NCI-H2081 treated with DMSO at 0.1 percent for 48 hours (cell line): ENCODE measurements at places on chromosomes 11 and 22.

GRCh38 chr11:90650153-90650552, 427.3 kb upstream of the CHORDC1 start:
- DNase-seq = no peak

GRCh38 chr22:31526270-31526669, 29.9 kb downstream of the SFI1 start:
- DNase-seq = no peak

- DNase-seq = no peak
Observed at GRCh38 chr22:41830174-41830573, 2.7 kb upstream of the SREBF2 start.

DNA sequence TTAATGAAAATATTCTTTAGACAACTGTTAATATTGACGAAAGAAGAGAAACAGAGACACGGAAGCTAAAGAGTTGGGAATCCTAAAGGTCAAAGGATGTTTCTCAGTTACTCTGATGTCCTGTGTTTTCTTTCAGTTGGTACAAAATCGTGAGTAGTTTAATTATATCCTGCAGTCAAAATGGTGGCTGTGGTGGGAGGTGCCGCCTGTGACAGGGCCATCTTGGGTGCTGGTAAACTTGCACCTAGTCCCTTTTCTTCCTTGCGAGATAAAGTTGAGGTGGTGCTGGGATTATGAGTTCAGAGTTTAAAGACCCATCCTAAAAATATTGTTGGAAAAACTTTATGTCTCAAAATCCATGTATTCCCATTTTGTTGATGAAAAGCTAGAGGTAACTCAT, 2.2 kb downstream of the CECR2 start:
- no peak for DNase-seq

DNA sequence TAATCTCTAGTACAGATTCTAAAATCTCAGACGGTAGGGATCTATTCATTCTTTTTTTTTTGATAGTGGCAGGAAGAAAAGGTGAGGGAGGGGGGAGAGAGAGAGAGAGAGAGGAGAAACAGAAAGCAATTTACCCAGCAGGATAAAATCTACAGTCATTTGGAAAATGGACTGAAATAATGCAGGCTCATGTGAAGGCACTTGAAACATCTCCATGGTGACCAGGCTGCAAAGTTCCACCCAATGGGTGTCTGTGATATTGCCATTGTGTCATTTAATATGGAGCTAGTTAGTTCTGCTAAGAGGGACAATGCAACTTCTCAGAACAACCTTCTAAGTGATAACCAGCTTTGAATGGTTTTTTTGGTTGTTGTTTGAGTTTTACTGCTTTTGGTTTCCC, 165.2 kb upstream of the RAG2 start:
- DNase-seq = no peak

DNA sequence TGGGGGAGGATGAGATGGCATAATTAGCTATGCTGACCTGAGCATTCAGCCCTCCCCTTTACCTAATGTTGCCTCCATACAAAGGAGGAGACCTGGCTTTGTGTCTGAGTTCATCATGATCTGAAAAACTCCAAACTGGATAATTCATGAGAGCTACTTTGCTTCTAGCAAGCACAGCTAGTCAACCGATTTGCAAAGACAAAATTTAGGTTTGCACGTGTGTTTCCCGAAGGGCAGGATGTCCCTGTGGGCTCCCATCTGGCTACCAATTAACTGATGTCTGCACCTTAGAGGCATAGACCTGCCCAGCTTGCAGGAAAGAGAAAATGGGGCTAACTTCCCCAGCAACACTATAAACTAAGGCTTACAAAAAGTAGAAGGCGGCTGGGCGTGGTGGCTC, 42.2 kb upstream of the POU2AF1 start:
- no peak for DNase-seq

- DNase-seq = no peak
Observed at GRCh38 chr11:60469723-60470122, 14.1 kb downstream of the MS4A1 start.

DNA sequence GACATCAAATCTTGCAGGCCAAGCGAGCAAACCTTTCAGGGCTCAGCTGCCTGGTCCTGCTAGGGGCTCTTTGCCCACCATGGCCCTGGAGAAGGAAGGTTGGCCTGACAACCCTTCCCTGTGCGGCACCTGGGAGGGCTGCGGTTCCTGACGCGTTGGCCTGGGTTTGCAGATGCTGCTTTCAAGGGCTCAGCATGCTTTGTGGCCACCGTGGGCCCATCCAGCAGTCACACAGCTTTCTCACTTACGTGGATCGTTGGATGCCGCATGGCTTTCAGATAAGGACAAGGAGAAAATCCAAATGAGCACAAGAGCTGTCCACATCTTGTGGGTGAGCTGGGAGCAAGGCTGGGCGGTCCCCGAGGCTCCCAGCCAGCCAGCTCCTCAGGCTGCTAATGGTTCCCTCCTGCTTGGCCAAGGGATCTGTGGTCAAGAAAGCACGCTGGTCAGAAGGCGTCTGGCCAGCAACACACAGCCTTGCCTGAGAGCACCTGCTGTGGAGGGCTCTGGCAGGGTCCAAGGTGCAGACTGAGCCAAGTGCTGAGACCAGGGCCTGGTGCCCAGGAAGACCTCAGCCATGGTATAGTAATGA, 8.2 kb downstream of the C11orf24 start:
- DNase-seq = no peak

DNA sequence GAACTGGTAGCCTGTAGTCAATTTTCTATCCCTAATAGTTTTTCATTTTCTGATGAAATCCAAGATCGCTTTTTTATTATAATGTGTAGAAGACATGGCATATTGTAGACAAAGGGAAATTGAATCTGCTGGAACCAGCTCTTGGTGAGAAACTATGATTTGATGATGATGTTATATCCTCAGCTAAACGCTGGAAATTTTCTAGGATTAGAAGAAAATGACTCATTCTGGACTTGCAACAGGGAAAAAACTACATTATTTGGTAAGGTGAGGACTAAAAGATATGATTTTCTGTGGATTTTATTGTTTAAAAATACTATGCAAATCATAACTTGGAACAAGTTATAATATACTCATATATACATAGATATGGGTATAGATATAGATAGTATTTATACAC, 14.1 kb upstream of the PGM2L1 start:
- DNase-seq = no peak

DNA sequence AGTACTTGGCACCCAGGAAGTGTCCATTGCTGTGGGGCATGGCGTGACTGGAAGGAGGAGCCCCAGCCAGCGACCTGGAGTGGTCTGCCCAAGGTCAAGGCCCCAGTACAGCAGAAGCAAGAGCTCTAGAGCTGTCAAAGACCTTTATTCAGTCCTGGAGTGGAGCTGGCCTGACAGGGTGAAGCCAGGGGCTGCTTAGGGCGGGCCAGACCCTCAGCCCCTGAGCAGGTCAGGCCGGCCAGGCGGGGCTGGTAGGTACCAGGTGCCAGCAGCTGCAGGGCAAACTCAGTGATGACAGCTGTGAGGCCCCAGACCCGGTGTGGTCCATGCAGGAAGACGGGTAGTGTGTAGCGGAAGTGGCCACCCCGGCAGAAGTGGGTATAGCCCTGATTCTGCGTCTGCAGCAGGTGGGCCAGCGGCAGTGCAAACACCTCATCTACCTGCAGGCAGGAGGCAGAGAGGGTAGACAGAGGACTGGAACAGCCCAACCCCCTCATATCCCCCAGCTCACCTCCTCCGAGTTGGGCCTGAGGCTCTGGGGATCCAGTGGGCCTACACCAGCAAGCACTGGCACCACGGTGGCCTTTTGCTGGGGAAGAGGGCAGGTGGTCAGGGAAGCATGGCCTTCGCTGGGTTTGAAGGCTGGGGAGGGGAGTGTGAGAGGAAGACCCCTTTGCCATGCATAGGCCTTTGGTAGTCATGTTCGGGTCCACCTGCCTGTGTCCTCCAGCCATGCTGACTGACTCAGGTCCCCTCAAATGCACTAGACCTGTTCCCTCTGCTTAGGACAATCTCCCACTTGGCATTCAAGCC, 1.7 kb downstream of the NUDT8 start:
- DNase-seq = no peak

GRCh38 chr11:14451825-14452224, 47.8 kb downstream of the COPB1 start:
- no peak for DNase-seq

DNA sequence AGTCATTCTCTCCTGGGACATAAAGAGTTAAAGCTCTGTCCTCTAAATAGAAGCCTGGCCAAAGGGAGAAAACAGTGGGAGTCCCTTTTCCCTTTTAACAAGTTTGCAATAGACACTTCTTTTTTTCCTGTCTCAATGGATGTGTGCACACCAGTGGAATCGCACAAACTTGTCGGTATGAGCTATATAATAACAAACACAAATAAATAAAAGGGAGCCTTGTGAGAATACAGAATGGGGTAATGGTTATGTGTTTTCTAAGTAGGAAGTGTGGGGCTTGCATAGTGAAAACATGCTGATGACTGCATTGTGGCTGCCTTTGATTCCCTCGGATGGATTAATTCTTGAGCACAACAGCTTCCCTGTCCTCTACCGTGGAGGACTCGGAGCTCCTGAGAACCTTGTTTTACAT, 131.9 kb downstream of the WNT7B start:
- no peak for DNase-seq

DNA sequence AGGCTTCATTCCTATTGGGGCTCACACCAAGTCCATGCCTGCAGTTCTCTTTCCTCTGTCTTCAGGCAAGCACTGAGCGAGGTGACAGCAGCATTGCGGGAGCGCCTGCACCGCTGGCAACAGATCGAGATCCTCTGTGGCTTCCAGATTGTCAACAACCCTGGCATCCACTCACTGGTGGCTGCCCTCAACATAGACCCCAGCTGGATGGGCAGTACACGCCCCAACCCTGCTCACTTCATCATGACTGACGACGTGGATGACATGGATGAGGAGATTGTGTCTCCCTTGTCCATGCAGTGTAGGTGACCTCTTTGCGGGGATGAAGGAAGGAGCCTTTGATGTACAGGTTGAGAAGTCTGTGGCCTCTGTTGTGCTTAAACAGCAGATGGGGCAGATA, 11.4 kb upstream of the RRM1 start:
- no peak for DNase-seq

GRCh38 chr22:35548722-35549112, 8.1 kb downstream of the RASD2 start:
- no peak for DNase-seq

GRCh38 chr22:25404556-25404927, 159.9 kb upstream of the GRK3 start:
- DNase-seq = no peak

GRCh38 chr11:8732748-8733241, 50.2 kb downstream of the RPL27A start:
- no peak for DNase-seq

DNA sequence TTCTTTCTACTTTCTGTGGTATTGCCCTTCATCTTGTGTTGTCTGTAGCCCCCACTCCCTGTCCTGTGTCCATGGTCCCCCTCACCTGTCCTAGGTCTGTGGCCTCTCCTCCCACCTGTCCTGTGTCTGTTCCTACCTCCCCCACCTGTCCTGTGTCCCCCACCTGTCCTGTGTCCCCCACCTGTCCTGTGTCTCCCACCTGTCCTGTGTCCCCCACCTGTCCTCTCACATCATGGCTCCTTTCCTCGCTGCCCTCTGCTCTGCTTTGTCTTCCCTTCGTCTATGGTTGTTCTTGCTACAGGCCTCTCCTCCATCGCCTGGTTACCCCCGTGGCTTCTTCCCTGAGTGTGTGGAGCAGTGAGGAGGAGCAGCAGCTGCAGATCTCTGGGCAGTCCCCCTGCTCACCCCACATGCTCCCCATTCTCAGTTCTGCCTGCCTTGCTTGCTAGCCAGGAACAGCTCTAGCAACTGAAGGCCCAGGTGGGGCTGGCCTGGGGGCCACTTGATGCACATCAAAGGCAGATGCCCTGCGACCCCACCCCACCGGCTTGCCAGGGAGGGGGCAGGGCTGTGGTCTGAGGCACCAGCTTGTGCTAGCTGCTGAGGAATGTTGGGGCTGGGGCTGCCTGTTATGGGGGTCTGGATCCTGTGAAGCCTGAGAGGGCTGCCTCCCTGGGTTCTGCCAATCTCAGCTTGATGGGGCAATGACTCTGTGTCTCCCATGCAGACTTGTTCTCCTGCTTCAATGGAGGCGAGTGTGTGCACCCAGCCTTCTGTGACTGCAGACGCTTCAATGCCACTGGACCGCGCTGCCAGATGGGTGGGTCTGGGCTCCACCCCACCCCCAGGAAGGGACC, 5.6 kb downstream of the OTOG start:
- no peak for DNase-seq

DNA sequence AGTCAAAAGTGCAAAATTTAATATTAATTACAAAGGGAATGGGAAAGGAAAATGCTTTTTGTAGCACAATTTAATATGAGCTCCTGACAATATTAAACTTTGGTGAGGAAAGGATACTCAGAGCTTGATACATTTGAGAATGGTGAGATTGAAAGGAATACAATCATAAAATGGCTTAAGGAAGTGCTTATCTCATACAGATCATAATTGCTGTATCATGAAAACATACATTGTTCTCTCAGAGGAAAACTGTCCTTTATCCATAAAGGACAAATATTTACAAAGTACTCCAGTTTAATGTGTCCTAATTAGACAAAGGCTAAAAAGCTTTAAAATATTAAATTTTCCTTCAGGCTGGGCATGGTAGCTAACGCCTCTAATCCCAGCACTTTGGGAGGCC, 260.4 kb downstream of the TMEM135 start:
- peak; percentile 33 for DNase-seq

DNA sequence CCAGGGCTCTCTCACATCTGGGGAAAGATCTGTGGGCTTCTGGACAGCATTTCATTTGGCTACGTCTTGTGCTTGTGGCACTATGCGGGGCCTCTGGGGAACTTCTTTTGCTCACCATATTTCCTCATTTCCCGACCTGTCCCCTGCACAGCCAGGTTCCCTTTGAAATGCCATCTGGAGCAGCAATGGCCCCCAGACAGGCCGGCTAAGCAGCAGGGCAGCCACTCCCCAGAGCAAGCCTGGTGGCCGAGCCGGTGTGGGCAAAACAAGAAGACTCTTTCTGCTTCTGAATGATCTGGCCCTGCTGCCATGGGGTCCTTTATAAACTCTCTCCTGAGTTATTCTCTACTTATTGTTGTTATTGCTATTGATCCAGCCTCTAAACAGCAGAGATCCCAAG, 190.7 kb upstream of the NECTIN1 start:
- DNase-seq = no peak

GRCh38 chr11:82978422-82979099, 77.0 kb downstream of the DDIAS start:
- no peak for DNase-seq

GRCh38 chr11:103700622-103701021, 335.8 kb upstream of the DDI1 start:
- DNase-seq = no peak

DNA sequence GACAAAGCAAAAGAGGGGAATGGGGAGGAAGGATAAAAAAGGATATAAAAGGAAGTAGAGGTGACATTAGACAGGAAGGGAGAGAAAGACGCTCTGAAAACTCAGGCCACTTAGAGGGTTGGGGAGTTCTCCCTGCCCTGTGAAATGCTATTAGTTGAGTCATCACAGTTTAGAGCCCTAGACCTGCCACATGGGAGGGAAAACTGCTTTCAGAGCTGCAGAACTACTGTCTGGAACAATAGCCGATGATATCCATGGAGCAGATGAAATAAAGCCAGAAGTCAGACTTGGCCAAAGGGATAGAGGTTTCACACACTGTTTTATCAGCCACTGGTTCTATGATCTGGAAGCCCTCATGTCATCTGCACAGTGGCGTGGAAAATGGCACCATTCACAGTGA, 157.9 kb downstream of the NCAM1 start:
- no peak for DNase-seq
